ENCODE measurements at places on chromosomes 2 and 18. TPM values are rescaled to one million over a fixed set of nuclear protein-coding genes. Genes with fewer than 3 reads are reported as not detected.

The CABYR gene
- polyA plus RNA-seq: 3.4 TPM

The TMEM200C gene
- polyA plus RNA-seq: 0.03 TPM

DNA sequence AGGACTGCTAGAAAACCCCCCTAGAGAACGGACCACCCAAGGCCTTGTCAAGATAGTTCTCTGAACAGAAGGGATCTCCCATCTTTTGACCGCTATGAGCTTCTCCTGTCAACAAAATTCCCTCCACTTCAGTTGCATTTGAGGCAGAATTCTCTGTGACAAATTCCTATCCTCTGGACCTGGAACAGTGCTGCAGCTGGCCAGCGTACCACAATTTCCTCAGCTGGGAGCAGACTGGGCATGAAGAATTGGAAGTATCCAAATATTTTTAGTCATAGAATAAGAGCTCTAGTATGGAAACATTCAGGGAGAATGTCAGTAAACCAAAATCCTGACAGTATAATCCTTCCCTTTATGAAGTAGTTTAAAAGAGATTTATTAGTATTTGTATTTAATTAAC is 147.1 kb upstream of the BOD1L2 start:
- no peak for DNase-seq

DNA sequence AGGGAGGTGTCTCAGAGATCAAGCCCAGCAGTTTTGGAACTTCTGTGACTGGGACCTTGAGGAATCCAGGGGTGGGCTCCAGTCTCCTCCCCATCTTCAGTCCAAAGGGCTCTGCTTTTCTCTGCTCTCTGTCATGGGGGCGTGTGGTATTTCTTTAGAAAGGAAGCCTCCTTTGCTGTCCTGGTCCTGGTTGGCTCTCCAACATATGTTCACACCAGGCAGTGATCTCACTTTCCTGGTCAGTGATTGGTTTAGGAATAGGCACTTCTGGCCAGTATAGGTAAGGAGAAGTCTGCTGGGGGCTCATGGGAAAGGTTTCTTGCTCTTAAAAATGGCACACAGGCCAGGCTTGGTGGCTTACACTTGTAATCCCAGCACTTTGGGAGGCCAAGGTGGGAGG is 115.5 kb upstream of the HAAO start:
- DNase-seq: no peak

DNA sequence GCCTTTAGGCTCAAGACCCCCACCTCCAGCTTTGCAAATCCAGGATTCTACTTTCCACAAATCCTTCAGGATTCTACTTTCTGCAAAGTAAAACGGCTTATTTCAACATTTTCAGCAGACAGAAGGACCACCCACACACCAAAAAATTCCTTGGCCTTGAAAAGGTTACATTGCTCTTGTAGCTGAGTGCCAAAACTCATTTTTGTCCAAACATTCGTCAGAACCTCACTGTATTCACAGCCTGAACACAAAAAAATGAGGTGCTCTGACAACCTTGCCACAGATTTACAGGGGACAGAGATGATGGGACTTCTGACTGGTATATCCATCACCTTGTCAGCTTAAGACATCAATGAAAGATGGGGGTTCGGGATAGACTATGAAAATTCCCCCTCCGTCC is 63.0 kb upstream of the COX7A2L start:
- DNase-seq: no peak

DNA sequence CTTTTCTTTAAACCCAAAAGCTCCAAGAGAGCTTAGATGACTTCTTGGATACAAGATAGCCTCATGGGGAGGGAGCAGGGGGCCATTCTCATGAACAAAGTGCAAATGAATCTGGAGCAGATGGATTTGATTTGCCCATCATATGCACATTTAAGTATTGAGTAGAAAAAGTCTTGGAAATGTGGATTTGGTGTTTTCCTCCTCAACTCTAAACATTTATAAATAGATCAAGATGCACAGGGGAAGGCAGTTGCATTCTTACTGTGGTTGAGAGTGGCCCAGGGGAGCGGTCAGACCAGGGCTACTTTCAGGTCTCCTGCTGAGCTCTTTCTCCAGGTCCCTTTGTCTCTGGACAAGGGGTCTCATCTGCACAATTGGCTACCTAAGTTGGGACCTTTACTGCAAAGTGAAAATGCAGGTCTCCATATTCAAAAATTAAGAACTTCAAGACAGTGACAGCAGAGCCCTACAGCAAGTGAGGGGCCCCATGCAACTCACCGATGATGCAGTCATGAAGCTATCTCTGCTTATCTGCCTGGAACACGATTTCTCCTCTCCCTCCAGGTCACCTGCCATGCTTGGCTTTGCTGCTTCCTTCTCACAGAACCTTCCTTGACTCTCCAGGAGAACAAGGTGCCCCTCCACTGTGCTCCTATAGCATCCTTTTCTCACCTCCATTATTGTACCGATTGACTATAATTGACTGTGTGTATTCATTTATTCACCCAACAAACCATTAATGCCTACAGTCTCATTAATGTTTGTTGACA is 145.4 kb downstream of the LPIN1 start:
- no peak for DNase-seq

GRCh38 chr2:229943171-229943570 is 20.9 kb downstream of the FBXO36 start:
- no peak for DNase-seq

DNA sequence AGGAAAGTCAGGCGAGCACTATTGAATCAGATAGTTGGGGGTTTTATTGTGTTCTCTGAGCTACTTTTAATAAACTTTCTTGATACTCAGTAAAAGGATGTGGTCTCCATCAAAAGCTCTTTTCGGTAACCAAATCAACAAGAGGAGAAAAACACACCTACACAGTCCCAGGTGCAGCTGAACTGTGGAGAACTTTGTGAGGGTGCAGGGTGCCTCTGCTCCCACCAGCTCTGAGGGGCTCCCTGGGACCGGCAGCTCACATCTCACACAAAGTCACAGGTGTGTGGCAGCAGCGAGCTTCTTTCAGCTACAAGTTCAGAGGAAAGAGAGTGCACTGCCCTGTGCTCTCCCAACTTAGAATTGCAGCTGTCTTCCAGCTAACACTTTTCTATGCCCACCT is 650.4 kb downstream of the RNF144A start:
- no peak for DNase-seq

The RAPGEF4 gene
- polyA plus RNA-seq: 1.0 TPM

GRCh38 chr2:72140621-72140960 is 7.1 kb downstream of the CYP26B1 start:
- DNase-seq: no peak

The DLX2 gene
- 0.50 TPM for polyA plus RNA-seq

- DNase-seq: no peak
Measured at GRCh38 chr18:24937639-24938275, 414.2 kb downstream of the ZNF521 start.

DNA sequence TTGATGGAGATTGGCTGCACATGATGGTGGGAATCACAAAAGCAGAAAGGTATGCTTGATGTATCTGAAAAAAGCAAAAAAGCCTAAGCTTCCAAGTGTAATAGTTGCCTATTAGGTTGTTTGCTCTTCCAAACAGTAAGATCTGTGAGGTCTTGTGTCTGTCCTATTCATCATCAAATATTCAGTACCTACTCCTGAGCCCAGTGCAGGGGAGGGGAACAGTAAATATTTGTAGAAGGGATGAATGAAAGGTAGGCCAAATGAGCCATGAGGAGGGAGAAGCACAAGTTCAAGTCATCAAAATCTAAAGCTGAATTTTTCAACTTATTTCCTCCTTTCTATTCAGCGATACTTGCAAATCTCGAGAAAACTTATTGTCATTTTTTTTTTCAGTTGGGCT is 153.2 kb upstream of the ETAA1 start:
- DNase-seq: no peak

The CNGA3 gene
- not detected for polyA plus RNA-seq

DNA sequence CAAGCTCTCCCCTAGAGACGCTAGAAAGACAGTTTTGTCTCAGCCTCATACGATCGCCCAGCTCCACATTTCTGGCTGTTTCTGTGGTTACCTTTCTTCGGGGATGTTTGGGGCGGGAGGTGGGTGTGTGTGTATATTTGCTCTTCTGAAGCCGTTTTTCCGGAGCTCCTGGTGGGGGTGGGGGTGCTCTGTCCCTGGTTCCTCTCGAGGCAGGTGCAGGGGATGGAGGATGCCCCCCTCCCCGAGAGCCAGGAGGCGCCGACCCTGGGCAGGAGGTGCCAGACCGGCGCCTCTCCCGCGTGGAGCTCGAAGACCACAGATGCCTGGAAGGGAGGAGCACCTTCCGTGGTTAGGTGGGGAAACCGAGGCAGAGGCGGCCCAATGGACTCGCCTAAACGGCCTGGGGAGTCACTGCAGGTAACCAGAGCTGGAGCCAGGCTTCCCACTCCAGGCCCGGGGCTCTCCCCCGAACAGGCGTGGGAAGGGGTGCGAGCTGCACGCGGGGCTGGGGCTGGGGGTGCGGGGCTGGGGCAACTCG is 694 bp upstream of the HPCAL1 start:
- DNase-seq: no peak

- DNase-seq: no peak
Measured at GRCh38 chr18:73923866-73924265, 223.8 kb downstream of the FBXO15 start.

The SCYGR1 gene
- polyA plus RNA-seq: not detected

DNA sequence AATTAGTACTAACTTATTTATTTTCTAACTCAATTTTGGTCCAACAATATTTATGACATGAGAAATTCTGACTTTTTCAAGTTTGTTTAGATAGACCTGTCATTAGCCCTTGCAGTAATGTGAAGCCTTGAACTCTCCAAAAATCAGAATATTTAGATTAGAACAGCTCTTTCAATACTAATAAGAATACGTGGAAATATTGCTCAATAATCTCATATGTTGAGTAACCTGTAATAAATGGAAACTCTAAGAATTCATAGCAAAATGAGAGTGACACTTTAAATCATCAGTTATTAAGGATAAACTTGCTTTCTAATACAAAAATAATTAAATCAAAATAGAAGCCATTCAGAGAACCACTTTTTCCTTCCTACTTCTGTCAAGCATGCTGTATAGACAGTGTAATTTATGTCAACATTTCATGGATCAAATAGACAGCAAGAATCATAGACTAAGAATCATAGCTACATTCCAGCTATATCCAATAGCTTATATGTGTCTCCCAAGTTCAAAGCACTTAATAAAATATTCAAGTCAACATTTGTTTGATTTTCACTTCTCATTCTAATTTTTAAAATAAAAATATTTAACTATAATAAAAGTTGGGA is 710.3 kb upstream of the SOX11 start:
- DNase-seq: no peak

DNA sequence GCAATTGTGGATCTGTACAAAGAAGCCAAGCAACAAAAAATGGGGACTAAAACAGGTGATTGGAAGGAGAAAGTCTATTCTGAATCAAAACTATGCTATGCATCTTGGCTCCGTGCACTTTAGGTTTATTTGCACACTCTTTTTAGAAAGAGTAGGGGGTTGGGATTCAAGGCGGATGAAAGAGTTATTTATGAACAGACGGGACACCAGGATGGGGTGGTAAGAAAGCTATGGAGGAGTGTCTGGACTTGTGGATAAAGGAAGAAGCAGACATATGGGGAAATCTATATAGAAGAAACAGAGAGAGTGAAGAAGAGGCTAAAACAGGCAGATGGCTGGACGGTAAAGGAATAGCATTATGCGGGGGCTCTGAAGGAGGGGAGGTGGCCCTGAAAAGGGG is 57.8 kb downstream of the TCF4 start:
- DNase-seq: no peak

DNA sequence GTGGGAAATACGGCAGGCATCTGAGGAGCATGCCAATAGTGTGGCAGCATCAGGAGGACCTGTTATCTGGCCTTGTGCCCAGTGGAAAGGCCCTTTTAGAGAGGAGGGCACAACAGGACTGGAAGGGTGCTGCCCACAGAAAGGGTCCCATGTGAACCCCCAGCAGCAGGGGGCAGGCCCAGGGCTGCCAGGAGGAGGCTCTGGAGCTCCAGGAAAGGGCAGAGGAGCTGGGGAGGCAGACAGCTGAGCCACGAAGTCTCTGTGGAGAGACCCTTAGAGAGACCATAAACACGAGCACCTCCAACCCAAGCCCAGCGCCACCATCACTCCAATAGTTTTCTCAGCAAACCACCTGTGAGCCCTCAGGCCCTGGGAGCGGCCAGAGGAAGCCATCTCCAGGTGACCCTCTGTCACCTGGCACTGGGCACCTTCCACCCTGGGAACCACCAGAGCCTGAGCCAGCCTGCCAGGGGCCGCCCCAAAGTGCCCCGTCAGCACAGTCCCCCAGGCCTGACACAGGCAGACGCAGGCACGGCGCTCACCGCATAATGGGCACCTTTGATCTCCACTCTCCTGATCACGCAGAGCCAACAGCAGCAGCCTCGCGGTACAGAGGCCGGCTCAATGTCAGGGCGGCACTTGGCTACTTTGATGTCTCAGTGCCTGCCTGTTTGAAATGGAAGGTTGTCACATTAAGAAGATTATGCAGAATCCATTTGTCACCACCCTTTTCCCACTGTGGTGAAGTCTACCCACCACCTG is 162.5 kb upstream of the RAB6C start:
- DNase-seq: no peak

DNA sequence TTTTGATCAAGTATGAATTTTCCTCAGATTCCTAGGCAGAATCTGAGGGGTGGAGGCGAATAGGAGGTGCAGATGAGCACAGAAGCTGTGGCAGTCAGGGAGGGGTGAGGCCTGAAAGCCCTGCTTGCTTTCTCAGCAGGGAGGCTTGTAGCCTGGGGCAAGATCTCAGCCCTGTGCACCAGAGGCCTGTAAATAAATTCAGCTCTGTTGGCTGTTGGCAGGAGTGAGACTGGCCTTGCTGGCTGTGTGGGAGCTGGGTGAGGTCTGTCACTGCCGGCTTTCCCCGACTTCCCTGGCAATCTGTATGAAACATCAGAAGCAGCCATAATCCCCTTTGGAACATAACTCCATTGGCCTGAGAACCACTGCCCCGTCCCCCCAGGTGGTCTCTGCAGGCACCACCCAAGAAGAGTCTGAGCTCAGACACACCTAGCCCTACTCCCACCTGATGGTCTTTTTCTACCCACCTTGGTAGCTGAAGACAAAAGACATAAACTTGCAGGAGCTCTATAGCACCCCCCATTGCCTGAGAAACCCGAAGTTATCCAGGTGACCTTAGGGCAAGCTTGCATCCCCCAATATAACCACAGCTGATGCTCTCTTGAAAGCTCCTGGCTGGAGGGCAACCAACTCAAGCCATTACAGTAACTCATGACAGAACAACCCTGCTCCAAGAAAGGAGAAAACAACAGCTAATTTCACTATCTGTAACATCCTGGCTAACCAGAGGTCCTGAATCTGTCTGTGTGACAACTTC is 32.3 kb downstream of the EVA1A start:
- DNase-seq: no peak

The SPAST gene
- polyA plus RNA-seq: 5.0 TPM

GRCh38 chr2:68060652-68061051 is 2.2 kb downstream of the C1D start:
- no peak for DNase-seq

All from aorta (tissue), 5 donors.